Caki2 (cell line): ENCODE measurements at places on chromosomes 2 and 18. TPM values are rescaled to one million over a fixed set of nuclear protein-coding genes. Genes with fewer than 3 reads are reported as not detected.

The ACADL gene
- not detected in 2 replicates for total RNA-seq

The UGT1A8 gene
- 0.87 and 2.2 TPM in 2 replicates for total RNA-seq

The DCDC2C gene
- not detected in 2 replicates for total RNA-seq

The B3GNT7 gene
- 0.57 and 1.4 TPM in 2 replicates for total RNA-seq

The CNTNAP5 gene
- total RNA-seq, result not detected in 2 replicates

The SH2D6 gene
- total RNA-seq, result 0.44 TPM in 1 of 2 replicates, not detected in the other

The THSD7B gene
- total RNA-seq, result not detected in 2 replicates

The HOXD12 gene
- not detected in 2 replicates for total RNA-seq

The ATP6V1B1 gene
- total RNA-seq, result not detected in 2 replicates

The ARHGAP15 gene
- total RNA-seq, result not detected in 2 replicates

The SEPTIN10 gene
- 57.1 and 76.8 TPM in 2 replicates for total RNA-seq

The ZCCHC2 gene
- 3.2 and 15.5 TPM in 2 replicates for total RNA-seq

The UNC80 gene
- total RNA-seq, result 0.03 TPM in 1 of 2 replicates, not detected in the other

The FEV gene
- total RNA-seq, result not detected in 2 replicates

The HOXD9 gene
- total RNA-seq, result 9.5 and 13.4 TPM in 2 replicates

The BOLL gene
- not detected in 2 replicates for total RNA-seq

The LCT gene
- not detected in 2 replicates for total RNA-seq

The RND3 gene
- 80.0 and 83.4 TPM in 2 replicates for total RNA-seq

The NGEF gene
- total RNA-seq, result 72.6 and 115 TPM in 2 replicates

The MRPL19 gene
- 71.3 and 125 TPM in 2 replicates for total RNA-seq
